Effector memory CD8-positive, alpha-beta T cell (primary cell): ENCODE measurements at places on chromosomes 4 and X.

DNA sequence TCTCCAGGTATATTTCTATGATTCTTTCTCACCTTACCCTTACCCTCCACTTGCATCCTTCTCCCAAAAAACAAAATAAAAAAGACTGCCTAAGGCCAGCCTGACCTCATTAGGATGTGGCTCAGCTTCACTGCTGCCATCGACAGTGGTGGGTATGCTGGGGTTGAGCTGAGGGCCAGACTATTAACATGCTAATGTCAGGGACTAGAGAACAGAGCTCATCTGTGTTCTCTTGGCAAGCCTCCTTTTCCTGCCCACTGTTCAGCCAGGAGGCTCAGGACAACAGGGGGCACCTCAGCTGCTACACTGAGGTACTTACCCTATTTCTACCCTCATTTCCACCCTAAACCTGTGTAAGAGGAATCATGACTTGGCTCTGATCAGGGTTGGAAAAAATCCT, 59.3 kb downstream of the MSN start:
- DNase-seq = no peak

GRCh38 chrX:50942471-50942870, 31.9 kb downstream of the BMP15 start:
- no peak for DNase-seq

GRCh38 chrX:13511241-13511943, 58.0 kb upstream of the EGFL6 start:
- DNase-seq = no peak

- DNase-seq = no peak
Observed at GRCh38 chr4:67292636-67293035, 252.7 kb downstream of the CENPC start.

DNA sequence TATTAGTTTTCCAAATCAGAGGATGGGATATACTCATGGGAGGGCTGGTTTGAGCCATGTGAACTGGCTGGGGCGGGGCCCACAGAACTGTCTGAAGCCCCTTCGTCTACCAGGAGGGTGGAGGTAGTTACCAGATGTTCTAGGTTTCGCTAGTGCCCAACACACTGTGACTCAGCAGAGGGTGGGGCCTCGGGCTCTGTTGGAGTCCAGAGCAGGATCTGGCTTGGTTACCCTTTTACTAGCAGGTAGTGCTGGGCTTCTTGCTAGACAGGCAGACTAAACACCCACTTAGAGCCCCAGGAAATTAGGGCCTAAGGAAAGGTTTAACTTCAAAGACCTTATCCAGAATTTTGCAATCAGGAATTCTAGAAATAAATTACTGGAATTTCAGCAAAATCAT, 56.2 kb upstream of the CHRDL1 start:
- DNase-seq = no peak

- no peak for DNase-seq
Observed at GRCh38 chrX:115535844-115536243, 25.1 kb upstream of the PLS3 start.

DNA sequence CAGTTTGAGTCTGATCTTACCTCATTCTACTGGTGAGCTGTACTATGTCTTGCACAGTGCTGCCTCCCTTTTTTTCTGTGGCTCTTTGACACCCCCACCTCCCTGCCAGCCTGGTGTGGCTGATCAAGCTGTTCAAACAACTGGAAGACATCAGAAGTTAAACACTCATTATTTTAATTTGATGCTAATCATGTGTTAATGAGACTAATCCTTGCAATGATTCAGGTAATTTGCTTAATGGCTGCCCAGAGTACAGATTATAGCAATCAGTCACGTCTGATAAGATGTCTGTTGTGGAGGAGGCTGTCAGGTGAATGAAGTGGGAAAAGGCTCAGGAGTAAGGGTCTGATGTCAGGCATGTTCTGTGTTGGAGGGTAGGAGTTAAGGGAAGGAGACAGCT, 87.4 kb upstream of the GK2 start:
- no peak for DNase-seq

GRCh38 chrX:40570346-40571093, 10.2 kb upstream of the ATP6AP2 start:
- no peak for DNase-seq
